NCI-H510A (cell line): ENCODE measurements at places on chromosomes 7 and 10.

- no peak for DNase-seq
Observed at GRCh38 chr10:88080213-88080612, 216.8 kb downstream of the PTEN start.

GRCh38 chr10:121830101-121830500, 97.7 kb downstream of the ATE1 start:
- DNase-seq, result no peak

DNA sequence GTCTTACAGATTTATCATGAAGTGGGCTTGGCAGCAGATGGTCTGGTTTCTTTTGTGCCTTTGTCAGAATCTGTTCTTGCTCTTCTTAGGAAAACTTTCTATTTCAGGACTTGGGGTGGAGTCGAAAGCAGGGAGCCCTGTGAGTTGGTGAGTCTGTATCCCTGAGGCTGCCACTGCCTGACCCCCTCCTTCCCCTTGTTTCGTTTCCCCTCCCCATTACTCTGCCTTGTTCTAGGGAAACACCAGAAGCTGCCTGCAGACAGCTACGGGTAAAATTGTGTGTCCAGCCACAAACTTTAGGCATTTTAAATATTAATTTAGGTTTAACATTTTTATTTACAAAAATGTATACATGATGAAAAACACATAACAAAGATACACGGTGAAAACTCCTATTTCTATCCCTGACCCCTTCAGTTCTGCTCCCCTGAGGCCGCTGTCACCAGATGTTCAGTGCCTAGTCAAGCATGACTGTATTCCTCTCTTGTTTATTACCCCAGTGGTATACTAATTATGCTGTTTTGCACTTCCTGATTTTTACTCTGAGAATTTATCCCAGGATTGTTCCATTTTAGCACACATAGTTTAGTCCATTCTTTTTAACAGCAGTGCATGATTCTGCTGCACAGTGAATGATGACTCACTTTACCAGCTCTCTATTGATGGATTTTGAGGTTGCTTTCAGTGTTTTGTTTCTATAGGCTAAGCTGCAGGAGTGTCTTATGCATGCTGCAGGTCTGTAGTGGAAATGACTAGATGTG, 9.1 kb downstream of the TSPAN14 start:
- DNase-seq, result no peak

- no peak for DNase-seq
Observed at GRCh38 chr7:24788961-24789576, 31.8 kb upstream of the GSDME start.

- no peak for DNase-seq
Observed at GRCh38 chr10:24723386-24723787, 300 bp downstream of the ARHGAP21 start.

- DNase-seq, result peak; percentile 16
Observed at GRCh38 chr7:108592646-108593201, 23.1 kb downstream of the DNAJB9 start.

GRCh38 chr10:21114683-21115082, 217.6 kb upstream of the NEBL start:
- no peak for DNase-seq

DNA sequence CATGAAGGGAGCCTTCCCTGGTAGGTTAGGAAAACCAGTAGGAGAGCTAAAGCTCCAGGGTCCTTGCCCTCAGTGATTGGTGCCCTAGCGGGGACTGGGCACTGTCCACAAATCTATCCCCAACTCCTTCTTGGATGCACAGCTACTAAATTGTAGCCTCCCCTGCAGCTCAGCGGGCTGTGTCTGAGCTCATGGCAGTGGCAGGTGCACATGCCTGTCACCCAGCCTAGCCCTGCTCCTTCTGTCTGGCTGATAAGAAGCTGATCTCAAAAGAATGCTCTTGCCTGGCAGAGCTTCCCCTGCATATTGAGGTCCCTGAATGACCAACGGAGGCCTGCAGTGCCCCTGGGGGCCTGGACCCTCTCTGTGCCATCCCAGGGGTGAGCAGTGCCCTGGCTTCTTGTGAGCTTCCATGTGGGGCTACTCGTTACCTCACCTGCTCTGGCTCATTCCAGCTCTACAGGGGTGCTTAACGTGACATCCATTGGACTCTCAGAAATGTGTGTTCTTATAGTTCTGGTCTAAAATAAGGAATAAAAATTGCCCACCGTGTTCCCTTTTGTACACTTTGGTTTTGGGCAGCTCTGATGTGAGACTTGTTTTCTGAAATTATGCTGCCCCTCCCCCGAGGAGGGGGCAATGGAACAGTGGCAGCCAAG, 59.8 kb upstream of the ANTXRL start:
- DNase-seq, result no peak

DNA sequence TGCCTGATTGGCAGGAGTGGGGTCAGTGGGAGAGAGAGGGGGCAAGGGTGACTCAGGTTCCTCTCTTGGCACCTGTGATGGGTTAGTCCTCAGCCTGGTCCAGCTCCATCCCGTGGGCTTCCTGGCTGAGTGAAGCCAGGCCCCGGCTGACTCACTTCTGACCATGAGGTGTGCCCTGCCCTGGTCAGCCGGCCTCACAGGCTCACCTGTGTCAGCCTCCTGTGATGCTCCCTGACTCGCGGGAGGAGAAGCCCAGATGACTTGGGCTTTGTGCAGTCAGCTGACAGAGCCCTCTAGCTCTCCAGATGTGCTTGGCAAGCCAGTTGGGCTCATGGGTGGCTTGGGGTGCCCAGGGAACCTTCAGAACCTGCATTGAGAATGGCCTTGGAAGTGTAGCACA, 16.0 kb upstream of the PPIF start:
- DNase-seq, result no peak

GRCh38 chr7:1354661-1355567, 104.4 kb downstream of the MICALL2 start:
- DNase-seq, result no peak

DNA sequence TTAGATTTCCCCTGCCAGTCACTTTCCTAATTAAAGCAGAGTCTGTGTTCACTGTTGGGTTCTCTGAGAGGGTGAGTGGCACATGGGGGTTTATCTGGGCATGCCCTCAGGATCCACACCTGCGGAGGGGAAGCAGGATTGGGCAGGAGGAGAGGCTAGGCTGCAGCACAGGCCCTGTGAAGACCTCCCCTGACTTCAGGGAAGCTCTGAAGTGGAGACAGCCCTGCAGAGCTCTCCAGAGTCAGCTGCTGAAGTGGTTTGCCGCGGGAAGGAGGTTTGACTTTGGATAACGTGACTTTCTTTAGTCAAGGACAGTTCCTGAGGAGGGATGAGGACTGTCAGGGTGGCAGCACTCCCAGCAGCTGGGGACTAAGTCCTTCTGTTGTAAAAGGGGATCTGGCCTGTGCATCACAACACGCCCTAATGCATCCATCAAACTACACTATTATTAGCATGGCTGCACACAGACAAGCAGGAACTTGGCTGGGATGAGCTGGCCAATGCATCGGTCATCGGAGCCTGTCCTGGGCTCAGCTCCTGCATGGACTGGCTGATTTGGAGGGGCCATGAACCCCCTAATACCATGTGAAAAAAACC, 50.9 kb upstream of the LEP start:
- DNase-seq, result no peak

DNA sequence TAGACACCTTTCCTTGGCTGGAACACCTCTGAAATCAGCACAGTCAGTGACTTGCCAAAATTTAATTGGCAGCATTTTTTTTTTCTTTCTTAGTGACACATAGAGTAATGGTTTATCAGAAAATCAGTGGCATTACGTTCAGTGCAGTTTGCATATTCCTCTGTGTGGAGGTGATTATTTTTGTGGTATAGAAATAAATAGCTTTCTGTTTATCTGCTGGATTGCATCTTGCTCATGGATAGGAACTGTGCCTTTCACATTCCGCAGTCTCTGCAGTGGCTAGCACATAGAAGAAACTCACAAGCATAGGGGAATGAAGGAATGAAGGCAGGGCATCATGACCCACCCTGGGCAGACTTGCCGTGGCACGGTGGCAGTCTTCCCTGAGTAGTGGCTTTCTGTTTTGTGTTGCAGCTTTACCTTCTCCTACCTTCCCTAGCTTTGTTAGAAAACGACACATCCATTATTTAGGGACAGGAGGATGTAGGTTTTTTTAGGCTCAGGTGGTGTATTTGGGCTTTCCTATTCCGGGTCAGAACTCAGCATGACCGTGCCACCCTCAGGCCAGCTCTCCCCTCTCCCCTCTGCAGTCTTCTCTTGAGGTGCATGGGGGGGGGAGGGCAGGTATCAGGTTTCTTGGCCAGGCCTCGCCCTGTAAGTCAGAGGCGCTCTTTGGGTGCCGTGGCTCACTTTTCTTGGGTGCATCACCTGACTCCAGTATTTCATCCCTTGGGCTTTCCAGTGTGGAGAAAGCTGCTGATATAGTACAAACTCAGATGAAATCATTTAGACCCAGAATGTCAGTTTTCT, 112.5 kb upstream of the GJD4 start:
- DNase-seq, result no peak

DNA sequence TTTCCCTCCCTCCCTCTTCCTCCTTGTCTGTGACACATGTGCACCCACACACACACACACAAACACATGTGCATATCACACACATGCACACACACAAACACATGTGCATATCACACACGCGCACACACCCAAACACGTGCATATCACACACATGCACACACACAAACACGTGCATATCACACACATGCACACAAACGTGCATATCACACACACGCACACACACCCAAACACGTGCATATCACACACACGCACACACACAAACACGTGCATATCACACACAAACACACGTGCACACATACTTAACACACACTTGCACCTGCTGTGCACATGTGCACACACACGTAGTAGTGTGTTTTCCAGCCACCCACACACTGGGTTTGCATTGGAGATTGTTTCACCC, 29.4 kb upstream of the KNDC1 start:
- DNase-seq, result no peak

GRCh38 chr7:115191526-115191925, 269.6 kb downstream of the MDFIC start:
- DNase-seq, result no peak

DNA sequence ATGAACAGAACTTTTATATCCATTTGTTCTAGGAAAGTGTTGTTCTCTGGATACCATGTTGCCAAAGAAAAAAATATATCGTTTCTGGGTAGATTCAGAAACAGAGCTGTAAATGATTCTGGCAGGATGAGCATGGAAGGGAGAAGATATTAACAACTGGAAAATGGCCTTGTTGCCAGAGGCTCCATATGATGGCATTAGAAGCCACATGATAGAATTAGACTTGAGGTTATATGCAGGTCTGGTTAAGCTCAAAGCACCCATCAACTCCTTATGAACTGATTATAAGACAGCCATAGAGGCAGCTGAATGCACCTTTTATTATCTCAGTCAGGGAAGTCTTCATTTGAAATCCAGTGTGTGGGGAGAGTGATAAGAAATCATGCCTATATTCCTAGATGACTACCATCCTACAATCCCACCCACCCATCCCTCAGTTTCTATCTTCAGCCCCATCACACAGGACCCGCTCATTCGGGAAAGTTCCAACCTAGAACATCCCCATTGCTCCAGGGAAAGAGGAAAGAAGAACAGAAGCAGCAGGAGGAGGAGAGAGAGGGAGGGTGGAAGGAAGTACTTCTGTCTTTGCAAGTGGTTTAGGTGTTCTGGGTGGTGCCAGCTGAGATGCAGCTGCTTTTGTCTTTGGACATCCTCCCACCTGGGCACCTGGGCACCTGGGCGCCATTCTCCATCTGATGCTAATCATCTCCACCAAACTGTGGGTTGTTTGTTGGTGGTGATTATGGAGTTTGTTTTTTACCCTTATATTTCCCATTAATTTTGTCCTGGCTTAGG, 25.5 kb upstream of the TRIL start:
- no peak for DNase-seq

DNA sequence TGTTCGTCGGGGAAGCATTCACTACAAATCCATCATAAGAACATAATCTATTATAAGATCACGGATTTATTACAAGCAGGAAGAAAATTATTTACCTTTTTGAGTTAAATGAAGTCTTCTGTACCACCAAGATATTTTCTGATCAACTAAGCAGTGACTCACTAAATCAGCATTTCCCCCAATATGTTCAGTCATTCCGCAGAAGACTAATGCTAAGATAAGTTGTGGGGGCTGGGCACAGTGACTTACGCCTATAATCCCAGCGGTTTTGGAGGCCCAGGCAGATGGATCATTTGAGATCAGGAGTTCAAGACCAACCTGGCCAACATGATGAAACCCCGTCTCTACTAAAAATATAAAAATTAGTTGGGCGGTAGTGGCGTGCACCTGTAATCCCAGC, 144.2 kb upstream of the EGR2 start:
- no peak for DNase-seq

DNA sequence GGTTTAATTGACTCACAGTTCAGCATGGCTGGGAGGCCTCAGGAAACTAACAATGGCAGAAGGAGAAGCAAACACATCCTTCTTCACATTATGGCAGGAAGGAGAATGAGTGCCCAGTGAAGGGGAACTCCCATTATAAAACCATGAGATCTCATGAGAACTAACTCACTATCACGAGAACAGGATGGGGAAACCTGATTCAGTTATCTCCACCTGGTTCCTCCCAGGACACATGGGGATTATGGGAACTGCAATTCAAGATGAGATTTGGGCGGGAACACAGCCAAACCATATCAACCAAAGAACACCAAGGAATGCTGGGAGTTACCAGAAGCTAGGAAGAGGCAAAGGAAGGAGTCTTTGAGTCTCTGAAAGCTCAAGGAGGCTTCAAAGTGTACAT, 94.3 kb downstream of the IPMK start:
- DNase-seq, result no peak

DNA sequence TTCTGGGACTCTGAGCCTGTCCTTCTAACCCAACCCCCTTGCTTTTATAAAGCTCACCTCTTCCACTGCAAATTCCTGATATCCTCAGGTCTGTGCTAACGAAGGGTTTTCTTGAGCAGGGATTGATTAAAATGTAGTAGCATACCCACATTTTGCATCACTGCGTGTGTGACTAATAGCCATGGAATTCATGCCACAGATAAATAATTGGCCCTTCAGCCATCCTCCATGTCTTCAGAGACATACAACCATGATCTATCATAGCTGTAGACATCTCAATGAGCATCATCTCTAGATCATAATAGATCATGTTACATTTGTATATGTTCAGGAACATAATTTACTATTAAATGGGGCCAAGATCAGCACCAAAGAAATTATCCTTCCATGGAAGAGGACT, 990.3 kb downstream of the KCNMA1 start:
- no peak for DNase-seq

GRCh38 chr10:76549171-76549570, 1088.4 kb downstream of the KCNMA1 start:
- no peak for DNase-seq
